ENCODE measurements at places on chromosomes 3 and 15. TPM values are rescaled to one million over a fixed set of nuclear protein-coding genes. Genes with fewer than 3 reads are reported as not detected.
A peak's percentile ranks its signal among the peaks of the same experiment; 100 is the strongest.

INAFM2 gene
- 22.8 TPM for total RNA-seq

CIB2 gene
- total RNA-seq = 1.5 TPM

ACTRT3 gene
- 1.1 TPM for total RNA-seq

ALDH1L1 gene
- total RNA-seq = not detected

CYP8B1 gene
- not detected for total RNA-seq

SNTN gene
- not detected for total RNA-seq

SUCNR1 gene
- not detected for total RNA-seq

GNAT1 gene
- not detected for total RNA-seq

RTP3 gene
- total RNA-seq = not detected

DNA sequence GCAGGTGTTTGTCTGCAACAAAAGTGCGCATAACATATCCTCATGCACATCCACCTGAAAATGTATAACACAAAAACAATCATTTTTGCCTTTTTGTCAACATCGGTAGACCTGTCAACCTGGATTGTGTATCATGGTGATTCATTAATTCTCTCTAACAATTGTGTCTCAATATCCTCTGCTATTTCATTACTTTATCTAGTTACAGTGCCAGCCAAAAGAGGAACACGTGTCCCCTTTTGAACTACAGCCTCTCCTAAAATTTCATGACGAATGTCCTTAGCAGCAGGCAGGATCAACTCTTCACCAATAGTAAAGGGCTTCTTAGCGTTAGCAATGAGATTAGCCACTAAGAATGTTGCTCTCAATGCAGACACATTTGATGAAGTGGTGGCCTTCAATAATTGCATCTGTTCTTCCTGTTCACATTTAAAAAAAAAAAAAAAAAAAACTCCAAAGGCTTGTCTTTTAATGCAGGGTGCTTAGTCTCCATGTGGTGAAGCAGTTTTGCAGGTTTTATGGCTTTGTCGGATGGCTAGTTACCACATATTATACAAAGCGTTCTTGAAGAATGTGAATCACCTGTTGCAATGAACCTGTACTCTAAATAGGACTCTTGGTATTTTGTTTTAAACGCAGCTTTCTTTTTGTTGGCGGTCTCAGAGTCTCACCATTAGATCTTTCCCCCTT, 45.7 kb upstream of the MCTP2 start:
- H3K4me1 ChIP-seq = peaks cover 10% of the 10 kb centered on the region
- H3K36me3 ChIP-seq = peaks cover 3% of the 10 kb centered on the region
- H3K27ac ChIP-seq = no peak overlapping the region
- H3K4me3 ChIP-seq = no peak overlapping the region
- DNase-seq = no peak
- H3K27me3 ChIP-seq = peaks cover 49% of the 10 kb centered on the region

GRCh38 chr3:26291840-26292239, 330.7 kb upstream of the LRRC3B start:
- no peak overlapping the region for H3K27ac ChIP-seq
- H3K4me3 ChIP-seq = no peak overlapping the region
- H3K36me3 ChIP-seq = no peaks in the 10 kb centered on the region
- DNase-seq = no peak
- no peaks in the 10 kb centered on the region for H3K4me1 ChIP-seq
- no peaks in the 10 kb centered on the region for H3K27me3 ChIP-seq

DNA sequence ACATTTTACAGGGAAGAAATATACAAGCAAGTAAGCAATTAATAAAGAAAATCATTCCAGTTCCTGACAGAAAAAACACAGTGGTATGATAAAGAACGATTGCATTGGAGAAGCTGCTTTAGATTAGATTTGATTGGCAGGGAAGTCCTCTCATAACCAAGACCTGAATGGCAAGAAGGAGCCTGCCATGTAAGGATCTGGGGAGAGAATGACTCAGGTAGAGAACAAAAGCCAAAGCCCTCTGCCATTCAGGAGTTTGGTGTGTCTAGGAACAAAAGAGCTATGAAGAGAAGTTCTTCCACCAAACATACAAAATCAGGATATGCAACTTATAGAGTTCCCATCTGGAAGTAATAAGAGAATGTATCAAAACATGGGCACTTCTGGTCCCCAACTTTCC, 57.6 kb downstream of the SIDT1 start:
- peaks cover 4% of the 10 kb centered on the region for H3K4me1 ChIP-seq
- H3K27ac ChIP-seq = no peak overlapping the region
- H3K27me3 ChIP-seq = no peaks in the 10 kb centered on the region
- H3K36me3 ChIP-seq = peaks cover 44% of the 10 kb centered on the region
- H3K4me3 ChIP-seq = no peak overlapping the region
- no peak for DNase-seq

DNA sequence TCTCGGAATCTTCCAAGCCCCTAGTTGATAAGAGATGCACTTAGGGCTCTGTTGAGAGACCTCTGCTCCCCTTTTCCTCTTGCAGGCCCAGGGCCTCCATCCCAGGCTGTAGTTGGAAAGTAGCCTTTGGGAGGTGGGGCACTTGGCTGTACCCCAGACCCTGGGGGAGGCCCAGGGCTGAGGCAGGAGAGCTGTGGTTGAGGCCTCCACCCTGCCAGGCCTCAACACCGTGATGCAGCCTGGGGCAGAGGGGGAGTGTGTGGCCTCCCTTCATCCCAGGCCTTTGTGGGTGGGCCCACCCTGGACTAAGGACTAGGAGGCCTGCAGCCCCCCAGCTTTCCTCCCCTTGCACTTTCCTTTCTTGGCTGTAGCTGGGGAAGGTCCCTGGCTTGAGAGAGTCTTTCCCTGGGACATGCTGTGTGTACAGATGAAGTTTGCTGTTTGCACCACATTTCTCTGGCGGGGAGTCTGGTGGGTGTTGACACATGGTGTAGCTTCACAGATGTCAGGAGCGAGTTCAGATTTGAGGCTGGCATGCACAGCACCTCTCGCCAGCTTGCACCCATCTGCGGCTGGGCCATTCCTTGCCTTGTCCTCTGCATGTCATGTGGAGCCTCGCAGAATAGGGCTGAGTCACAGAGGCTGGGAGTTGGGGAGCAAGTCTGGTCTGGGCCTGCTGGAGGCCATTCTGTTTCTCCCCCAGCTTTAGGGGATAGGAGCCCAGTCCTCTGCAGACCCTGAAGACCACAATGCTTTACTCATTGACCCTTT, 13.7 kb downstream of the PLEKHO2 start:
- peak overlapping the region; percentile 79 for H3K27ac ChIP-seq
- H3K36me3 ChIP-seq = peaks cover 46% of the 10 kb centered on the region
- no peaks in the 10 kb centered on the region for H3K27me3 ChIP-seq
- H3K4me1 ChIP-seq = peaks cover 33% of the 10 kb centered on the region

GRCh38 chr3:101646726-101647125, 30.2 kb downstream of the ZBTB11 start:
- H3K4me1 ChIP-seq = peaks cover 18% of the 10 kb centered on the region
- no peak overlapping the region for H3K4me3 ChIP-seq
- no peak for DNase-seq
- H3K27me3 ChIP-seq = no peaks in the 10 kb centered on the region
- H3K36me3 ChIP-seq = peaks cover 27% of the 10 kb centered on the region
- no peak overlapping the region for H3K27ac ChIP-seq

- H3K4me1 ChIP-seq = no peaks in the 10 kb centered on the region
- H3K27ac ChIP-seq = no peak overlapping the region
- H3K27me3 ChIP-seq = no peaks in the 10 kb centered on the region
- no peak for DNase-seq
- H3K36me3 ChIP-seq = no peaks in the 10 kb centered on the region
Measured at GRCh38 chr15:99068186-99068585, 36.7 kb upstream of the SYNM start.

DNA sequence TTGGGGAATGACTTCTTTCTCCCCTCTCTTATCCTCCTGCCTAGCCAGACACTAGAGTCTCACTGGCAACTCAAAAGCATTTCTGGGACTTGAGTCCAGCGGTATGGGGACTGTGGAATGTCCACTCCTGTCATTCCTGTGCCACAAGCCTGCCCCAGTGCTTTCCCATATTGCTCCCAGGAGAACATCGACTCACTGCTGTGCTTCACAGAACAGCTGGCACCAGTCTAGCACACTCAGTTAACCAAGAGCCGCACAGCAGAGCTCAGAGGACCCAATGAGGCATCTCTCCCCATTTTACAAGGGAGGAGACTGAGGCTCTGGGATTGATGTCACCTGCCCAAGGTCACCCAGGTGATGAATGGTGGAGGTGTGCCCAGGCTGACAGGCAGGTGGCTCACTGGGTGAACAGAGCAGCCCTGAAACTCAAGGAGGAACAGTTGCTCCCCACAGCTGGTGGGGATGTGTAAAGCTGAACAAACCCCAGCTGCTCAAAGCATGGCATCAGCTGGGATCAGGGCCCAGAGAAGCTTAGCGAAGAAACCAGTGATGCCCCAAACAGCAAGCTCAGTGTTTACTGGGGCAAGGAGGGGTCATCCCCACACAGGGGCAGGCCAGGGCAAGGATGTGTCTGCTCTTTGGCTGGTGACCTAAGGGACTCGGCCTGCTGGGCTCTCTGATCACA, 35.4 kb upstream of the DUSP7 start:
- no peak for DNase-seq
- H3K4me1 ChIP-seq = peaks cover 14% of the 10 kb centered on the region
- no peaks in the 10 kb centered on the region for H3K27me3 ChIP-seq

- H3K4me3 ChIP-seq = peak overlapping the region; percentile 71
- no peaks in the 10 kb centered on the region for H3K27me3 ChIP-seq
- peaks cover 73% of the 10 kb centered on the region for H3K4me1 ChIP-seq
- peak; percentile 79 for DNase-seq
- peaks cover 10% of the 10 kb centered on the region for H3K36me3 ChIP-seq
Measured at GRCh38 chr15:60584355-60584998, 105.5 kb upstream of the ICE2 start.

DNA sequence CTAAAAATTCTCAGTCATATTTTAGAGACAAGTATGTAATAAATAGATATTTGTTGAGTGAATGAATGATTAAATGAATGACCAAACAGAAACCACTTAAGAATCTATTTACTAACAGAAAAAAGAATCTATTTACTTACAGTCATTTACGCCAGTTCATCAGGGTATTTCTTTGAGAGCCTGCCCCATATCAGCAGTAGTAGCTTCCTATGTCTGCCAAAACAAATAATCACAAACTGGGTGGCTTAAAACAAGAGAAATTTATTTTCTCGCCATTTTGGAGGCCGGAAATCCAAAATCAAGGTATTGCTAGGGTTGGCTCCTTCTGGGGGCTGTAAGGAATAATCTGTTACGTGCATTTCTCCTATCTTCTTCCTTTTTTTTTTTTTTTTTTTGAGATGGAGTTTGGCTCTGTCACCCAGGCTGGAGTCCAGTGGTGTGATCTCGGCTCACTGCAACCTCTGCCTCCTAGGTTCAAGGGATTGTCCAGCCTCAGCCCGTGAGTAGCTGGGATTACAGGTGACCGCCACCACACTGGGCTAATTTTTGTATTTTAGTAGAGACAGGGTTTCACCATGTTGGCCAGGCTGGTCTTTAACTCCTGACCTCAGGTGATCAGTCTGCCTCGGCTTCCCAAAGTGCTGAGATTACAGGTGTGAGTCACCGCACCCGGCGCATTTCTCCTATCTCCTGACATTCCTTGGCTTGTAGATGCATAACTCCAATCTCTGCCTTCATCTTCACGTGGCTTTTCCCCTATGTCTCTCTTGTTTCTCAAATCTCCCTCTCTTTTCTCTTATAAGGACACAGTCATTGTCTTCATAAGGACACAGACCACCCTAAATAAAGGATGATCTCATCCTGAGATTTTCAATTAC, 65.2 kb upstream of the SPPL2A start:
- H3K4me3 ChIP-seq = no peak overlapping the region
- no peak overlapping the region for H3K27ac ChIP-seq
- H3K27me3 ChIP-seq = peaks cover 6% of the 10 kb centered on the region
- no peaks in the 10 kb centered on the region for H3K36me3 ChIP-seq
- no peaks in the 10 kb centered on the region for H3K4me1 ChIP-seq
- DNase-seq = no peak

DNA sequence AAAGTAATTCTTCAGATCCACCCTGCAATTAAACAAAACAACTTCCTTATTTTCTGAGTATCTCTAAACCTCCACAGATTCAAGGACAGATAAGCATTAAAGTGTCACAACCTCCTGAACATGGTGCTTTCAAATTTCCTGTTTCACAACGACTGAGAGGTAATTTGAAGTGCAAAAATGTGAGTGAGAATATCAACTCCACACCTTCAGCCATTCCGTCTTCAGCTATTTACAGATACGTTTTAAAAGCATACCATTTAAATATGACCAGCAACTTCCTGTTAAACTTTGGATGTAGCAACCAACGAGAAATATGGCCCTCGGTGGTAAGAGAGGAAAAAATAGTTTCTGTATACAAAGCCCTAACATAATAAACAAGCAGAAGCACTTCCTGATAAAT, 32.1 kb upstream of the PCSK6 start:
- H3K4me3 ChIP-seq = peak overlapping the region; percentile 24
- H3K36me3 ChIP-seq = no peaks in the 10 kb centered on the region
- peaks cover 7% of the 10 kb centered on the region for H3K4me1 ChIP-seq
- H3K27ac ChIP-seq = no peak overlapping the region
- no peak for DNase-seq
- peaks cover 3% of the 10 kb centered on the region for H3K27me3 ChIP-seq

GRCh38 chr3:42421818-42422796, 11.7 kb upstream of the LYZL4 start:
- peaks cover 4% of the 10 kb centered on the region for H3K27me3 ChIP-seq
- no peaks in the 10 kb centered on the region for H3K4me1 ChIP-seq
- no peaks in the 10 kb centered on the region for H3K36me3 ChIP-seq
- no peak overlapping the region for H3K27ac ChIP-seq
- DNase-seq = no peak

DNA sequence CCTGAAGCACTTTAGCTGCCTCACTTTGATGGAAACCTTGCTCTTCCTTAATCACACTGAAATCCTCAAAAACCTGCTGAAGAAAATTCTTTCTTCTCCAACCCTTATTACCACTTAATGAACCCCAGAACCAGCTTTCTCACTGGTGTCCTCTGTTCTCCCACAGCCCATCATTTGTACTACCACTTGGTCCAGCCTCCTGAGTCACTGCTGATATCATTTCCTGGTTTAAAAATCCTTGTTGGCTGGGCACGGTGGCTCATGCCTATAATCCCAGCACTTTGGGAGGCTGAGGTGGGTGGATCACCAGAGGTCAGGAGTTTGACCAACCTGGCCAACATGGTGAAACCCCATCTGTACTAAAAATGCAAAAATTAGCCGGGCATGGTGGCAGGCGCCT, 418.6 kb upstream of the KCNMB2 start:
- H3K27me3 ChIP-seq = no peaks in the 10 kb centered on the region
- H3K4me1 ChIP-seq = peaks cover 2% of the 10 kb centered on the region
- no peak overlapping the region for H3K4me3 ChIP-seq
- H3K36me3 ChIP-seq = peaks cover 4% of the 10 kb centered on the region
- DNase-seq = no peak
- no peak overlapping the region for H3K27ac ChIP-seq

DNA sequence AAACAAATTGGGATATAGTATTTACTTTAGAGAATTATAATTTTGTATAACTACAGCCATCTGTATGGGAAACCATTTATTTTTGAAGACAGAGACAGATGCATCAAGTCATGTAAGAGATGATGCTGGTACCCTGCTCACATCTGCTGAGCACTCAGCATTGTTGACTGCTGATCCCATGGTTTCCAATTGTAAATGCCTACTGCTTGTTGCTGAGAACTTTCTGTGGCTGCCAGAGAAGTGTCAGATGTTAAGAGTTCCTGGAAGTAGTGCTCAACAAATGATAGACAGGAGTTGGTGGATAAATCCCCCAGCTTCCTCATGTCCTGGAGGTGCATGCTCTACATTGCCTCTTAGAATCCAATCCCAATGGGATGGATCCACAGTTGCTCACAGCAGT, 167.1 kb downstream of the OXSM start:
- no peak overlapping the region for H3K27ac ChIP-seq
- no peak overlapping the region for H3K4me3 ChIP-seq
- no peaks in the 10 kb centered on the region for H3K27me3 ChIP-seq
- no peaks in the 10 kb centered on the region for H3K36me3 ChIP-seq
- DNase-seq = no peak

Data from activated CD4-positive, alpha-beta T cell treated with anti-CD3 and anti-CD28 coated beads, Interleukin-2, amount 10 ng/mL, durations not matched to agents 24 days and 14 days (primary cell).